ENCODE measurements at places on chromosomes 1 and 21. TPM values are rescaled to one million over a fixed set of nuclear protein-coding genes. Genes with fewer than 3 reads are reported as not detected.

DNA sequence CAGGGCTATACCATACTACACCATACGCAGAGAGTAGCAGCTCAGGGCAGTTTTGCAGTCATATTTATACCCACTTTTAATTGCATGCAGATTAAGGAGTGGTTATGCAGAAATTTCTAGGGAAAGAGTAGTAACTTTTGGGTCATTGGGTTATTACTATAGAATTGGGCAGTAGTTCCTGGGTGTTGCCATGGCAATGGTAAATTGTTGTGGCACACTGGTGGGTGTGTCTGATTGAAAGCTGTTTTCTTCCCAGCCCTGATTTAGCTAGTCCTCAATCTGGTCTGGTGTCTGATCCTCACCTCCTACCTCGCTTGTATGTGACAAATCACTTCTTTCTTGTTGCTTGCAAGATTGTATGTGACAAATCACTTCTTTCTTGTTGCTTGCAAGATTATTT is 30.5 kb downstream of the CYP4A11 start:
- no peak for DNase-seq

DNA sequence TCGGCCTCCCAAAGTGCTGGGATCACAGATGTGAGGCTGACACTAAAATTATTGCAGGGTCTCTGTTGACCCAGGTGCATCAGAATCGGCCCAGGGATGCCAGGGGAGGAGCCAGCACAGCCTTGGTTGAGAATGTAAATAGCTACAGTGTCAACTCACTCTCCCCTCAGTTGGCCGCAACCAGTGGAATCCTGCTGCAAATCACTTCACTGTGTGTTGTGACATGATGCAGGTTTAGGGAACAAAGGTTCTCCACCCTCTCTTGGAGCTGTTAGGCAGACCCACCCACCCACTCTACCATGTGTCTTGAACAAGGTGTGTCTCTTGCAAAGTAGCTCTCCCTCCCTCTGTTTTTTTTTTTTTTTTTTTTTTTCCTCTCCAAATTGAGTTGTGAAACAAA is 60.5 kb upstream of the SOD1 start:
- no peak for DNase-seq

- DNase-seq: no peak
Observed at GRCh38 chr21:9767592-9768375, 753.6 kb upstream of the TPTE start.

GRCh38 chr1:227315629-227316346 is 2.5 kb downstream of the CDC42BPA start:
- DNase-seq: peak; percentile 70

DNA sequence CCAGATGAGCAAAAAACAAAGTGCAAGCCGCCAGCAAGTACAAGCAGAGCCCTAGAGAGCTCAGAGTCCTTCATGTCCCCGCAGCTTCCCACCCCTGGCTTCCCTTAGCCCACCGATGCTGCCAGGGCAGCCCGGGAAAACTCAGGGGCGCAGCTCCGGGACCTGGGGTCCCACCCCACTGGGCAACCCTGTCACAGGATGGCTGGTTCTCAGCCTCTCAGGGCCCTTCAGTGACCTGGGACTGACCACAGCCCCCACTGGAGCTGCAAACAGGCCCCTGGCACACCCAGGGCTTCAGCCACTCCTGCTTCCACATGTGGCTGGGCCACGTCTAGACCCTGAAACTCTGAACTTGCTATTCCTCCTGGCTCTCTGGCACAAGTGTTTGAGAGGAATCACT is 49.5 kb downstream of the CHD5 start:
- no peak for DNase-seq

- peak; percentile 68 for DNase-seq
Observed at GRCh38 chr1:177948336-177948972, 21.4 kb downstream of the SEC16B start.

- DNase-seq: no peak
Observed at GRCh38 chr1:225627304-225627947, 25.5 kb downstream of the ENAH start.

DNA sequence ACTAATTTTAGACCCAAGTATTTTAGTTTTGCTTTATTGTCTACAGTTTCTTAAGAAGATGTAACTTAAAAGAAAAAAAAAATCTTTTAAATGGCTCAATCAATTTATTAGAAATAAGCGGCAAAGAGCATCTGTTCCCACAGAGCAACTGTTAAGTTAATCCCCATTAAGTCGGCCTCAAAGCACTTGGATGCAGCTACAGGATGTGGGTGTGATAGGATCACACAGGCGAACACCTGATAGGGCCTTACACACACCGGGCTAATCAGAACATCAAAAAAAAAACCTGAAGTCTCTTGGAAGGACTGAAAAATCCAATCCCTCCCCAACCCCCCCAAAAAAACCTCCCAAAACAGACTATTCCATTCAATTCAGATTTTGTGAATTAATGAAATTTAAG is 23.0 kb downstream of the APP start:
- DNase-seq: no peak

DNA sequence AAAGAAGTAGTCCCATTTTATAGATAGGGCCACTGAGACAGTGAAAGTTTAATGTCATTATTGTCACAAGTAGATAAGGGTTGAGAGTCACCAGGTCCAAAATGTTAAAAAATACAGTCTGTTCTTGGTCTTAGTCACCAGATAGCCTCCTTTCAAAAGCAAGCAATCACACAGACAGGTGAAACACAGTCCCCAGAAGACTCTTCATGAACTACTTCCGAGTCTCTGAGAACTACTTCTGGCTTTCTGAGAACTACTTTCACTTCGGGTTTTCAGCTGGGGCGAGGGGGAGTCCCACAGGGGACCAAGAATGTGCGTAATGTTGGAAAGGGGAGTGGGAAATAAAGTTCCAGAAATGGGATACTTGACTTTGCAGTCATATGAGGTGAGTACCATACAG is 143.2 kb downstream of the HHIPL2 start:
- DNase-seq: no peak

- no peak for DNase-seq
Observed at GRCh38 chr1:9016455-9016854, 9.8 kb downstream of the SLC2A7 start.

GRCh38 chr1:178847396-178847849 is 23.5 kb downstream of the ANGPTL1 start:
- DNase-seq: no peak

DNA sequence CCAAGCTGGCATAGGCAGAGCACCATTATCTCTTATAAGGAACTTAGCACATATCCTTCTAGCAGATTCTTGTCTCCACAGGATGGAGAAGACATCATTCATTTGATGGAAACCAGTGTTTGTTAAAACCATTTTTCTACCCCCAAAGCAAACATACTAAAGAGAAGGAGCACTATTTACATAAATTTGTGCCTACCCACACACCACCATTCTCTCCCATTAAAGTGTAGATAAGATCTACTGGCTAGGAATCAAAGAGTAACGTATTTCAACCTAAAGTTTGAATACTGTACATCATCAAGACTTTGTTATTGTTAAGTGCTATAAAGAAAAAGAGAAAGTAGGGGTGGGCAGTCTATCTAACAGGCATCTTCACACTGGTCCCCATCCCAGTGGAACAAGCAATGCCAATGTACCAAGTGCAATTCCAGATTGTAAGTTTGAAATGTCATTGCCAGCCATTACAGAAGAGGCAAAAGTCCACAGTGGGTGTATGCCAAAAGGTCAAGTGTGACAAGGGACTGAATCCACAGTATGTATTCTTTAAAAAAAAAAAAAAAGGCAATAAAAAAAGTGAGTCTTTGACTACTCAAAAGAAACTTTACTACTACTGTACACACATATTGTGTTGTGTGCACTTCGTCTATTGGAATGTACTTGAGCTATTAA is 18.8 kb downstream of the CCSAP start:
- no peak for DNase-seq

DNA sequence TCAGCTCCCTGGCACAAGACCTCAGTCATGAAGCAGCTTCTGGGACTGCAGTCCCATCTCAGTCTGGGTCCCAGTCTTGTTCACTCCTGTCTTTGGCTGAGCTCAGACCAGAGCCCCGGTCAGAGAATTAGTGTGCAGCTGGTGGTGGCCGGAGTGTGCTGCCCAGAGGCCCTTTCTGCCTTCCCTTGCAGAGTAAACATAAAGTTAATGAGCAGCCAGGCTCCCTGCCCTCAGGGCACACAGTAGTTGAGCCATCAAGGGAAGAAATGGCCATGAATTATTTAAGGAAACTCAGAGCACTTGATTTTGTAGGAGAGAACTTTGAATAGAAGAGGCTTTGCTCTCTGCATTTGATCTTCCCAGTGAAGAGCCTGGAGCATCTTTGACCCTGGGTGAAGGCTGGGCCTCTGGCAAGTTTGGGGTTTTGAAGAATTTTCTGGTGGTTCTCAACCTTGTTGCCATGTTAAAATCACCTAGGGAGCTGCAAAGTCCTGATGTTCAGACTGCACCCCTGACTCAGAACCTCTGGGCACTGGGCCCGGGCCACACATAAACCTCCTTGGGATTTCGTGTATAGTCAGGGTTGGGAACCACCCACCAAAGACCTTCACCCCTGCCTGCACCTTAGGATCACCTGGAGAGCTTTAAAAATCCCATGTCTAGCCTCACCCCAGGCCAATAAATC is 26.4 kb upstream of the SELENON start:
- no peak for DNase-seq

GRCh38 chr21:23858878-23859277 is 1748.4 kb downstream of the MRPL39 start:
- no peak for DNase-seq

DNA sequence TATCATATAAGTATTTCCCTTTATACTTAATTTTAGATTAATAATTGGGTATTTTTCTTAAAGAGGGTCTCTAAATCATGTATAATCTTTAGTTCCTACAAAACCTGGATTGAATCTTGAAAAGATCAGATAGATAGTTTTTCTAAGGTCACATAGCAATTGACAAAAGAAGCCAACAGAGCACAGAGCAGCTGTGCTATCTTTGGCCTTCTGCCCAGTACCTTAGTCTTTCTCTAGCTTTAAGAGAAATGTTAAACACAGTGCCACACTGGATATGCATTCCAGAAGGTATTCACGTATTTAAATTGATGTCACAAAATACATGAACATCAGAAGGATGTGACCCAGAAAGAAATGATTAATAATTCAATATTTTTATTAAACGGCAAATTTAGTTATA is 86.8 kb downstream of the C21orf91 start:
- no peak for DNase-seq

- no peak for DNase-seq
Observed at GRCh38 chr1:206705726-206706297, 21.1 kb downstream of the MAPKAPK2 start.

GRCh38 chr21:8991088-8991907 is 1530.1 kb upstream of the TPTE start:
- DNase-seq: peak; percentile 76

DNA sequence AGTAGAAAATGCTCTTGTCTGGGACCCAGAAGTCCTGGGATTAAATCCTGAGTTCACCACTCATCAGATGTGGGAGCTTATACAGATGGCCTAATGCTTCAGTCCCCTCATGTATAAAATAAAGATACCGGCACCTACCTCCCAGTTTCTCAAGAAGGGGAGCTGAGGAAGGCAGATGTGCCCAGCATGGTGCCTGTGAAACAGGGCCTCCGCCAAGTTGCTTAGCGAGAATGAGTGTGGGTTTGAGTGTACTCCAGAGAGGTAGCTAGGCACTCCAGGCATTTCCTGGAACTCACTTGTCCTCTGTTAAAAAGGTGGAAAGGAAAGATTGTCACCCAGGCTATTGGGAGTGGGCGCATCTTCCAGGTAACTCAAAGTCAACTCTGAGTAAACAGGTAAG is 37.8 kb downstream of the IER5 start:
- no peak for DNase-seq

- DNase-seq: no peak
Observed at GRCh38 chr1:178946855-178947676, 76.2 kb upstream of the ANGPTL1 start.

DNA sequence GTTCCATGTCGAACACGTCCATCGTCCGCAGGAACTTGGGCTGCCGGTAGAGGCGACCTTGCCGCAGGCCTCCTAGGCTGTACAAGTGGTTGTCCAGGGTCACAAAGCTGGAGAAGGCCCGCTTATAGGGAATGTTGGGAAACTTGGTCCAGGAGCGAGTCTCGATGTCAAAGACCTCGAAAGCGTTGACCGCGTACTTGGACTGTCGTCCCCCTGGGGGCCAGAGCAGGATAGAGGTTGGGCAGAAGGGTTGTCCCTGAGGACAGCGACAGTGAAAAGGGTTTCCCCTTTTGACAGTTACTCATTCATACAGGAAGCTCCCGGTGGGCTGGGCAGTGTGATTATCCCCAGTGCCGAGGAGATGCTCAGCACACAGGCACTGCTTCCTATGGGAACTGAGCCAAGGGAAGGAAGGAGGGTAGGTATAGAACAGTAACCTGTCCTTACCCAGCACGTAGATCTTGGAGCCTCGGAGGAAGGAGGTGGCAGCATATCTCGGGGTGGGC is 17.5 kb downstream of the KLHDC8A start:
- no peak for DNase-seq

DNA sequence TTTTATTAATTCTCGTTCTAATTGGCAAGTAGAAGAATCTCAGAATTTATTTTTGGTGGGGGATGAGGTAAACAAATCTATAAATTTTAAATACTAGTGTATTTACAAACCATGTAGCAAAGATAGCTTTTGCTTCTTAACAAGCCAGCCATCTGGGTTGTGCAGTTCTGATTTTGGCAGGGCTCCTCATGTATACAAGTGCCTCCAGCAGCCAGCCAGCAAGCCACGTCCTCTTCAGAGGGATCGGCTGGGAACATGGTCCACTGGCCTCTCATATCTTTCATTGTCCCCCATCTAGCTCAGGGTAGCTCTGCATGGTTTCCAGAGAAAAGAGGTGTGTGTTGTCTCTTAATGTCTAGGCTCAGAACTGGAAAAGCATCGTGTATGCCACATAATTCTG is 659.1 kb downstream of the MRPL39 start:
- no peak for DNase-seq

- no peak for DNase-seq
Observed at GRCh38 chr21:45834026-45834715, 147.4 kb upstream of the COL6A1 start.

GRCh38 chr1:6026095-6026809 is 19.4 kb upstream of the KCNAB2 start:
- DNase-seq: peak; percentile 50

DNA sequence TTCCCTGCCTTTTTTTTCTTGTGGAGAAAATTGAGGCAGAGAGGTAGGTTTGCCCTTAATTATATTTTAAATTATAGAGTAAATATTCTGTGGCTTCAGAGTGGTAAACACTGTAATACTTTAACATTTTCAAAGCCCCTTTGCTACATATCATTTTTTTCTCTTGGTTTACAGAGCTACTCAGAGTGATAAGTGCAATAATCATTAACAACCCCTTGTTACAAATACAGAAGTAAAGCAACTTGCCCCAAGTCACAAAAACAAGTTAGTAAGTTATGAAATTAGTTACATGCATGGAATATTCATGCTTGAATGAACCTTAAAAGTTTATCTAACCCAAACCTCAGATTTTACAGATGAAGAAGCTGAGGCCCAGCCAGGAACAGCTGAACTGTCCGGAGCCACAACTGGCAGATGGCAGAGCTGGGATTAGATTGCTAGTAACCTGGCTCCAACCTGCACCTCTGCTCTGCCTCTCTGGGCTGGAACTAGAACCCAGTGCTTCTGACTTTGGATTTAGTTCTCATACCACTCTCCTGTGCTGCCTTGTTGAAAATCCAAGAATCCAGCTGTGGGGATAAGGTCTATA is 48.7 kb downstream of the TNN start:
- no peak for DNase-seq

GRCh38 chr1:29282924-29283803 is 46.8 kb downstream of the PTPRU start:
- peak; percentile 44 for DNase-seq

Gene TCHH
- total RNA-seq: 0.03 TPM

Gene TSPAN1
- total RNA-seq: 0.07 TPM

Gene AK5
- not detected for total RNA-seq

Gene STYXL2
- not detected for total RNA-seq

Gene C1orf226
- 0.12 TPM for total RNA-seq

Gene CTBS
- 26.4 TPM for total RNA-seq

Gene B4GALT2
- 46.2 TPM for total RNA-seq

Gene TEDDM1
- total RNA-seq: not detected

Gene CMPK1
- 93.6 TPM for total RNA-seq

Measured in NCI-H460 (cell line).